ENCODE measurements at places on chromosomes 4 and X.

DNA sequence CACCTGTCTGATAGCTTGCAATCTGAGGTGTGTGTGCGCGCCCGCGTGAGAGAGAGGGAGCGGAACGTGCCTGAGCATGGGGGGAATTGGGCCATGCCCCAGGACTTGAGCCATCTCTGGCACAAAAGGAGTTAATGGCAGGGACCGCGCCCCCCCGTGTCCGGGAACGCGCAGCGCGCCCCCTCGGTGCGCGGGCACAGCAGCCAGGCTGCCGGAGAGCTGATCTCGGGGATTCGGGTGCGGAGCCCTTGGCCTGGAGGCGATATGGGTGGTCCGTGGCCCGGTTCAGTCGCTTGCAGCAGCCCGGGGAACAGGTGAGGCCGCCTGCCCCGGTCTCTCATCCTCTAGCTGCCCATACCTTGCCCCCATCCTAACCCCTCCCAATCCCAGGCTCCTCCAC lies at the start of gene NLGN3:
Gene NLGN3, plus strand, starts transcription at position 191 of the 400 bp plus-strand sequence. CDS start 2,909 bp downstream, outside the sequence.
- peak within 1 kb of the TSS; percentile 18 for H3K4me3 ChIP-seq
- H3K4me1 ChIP-seq: peaks cover 10% of the 10 kb centered on the region
- no peak within 1 kb of the TSS for H3K27ac ChIP-seq
- H3K27me3 ChIP-seq: no peaks in the 10 kb centered on the region
- no peaks in the 10 kb centered on the region for H3K36me3 ChIP-seq

DNA sequence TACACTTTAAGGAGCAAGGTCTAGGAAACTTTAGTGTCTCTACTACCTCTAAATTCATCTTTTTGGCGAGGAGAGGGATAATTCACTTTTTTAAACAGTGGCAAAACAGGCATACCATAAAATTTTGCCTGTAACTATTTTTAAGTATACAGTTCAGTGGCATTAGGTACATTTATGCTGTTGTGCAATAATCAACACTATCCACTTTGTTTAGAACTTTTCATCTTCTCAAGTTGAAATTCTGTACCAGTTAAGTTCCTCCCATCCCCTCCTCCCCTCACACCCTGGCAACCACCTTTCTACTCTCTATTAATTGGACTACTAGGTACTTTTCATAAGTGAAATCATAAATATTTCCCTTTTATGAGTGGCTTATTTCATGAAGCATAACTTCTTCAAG lies 31.4 kb downstream of the NUP54 start:
- peaks cover 47% of the 10 kb centered on the region for H3K36me3 ChIP-seq
- no peaks in the 10 kb centered on the region for H3K4me1 ChIP-seq
- no peak overlapping the region for H3K4me3 ChIP-seq

DNA sequence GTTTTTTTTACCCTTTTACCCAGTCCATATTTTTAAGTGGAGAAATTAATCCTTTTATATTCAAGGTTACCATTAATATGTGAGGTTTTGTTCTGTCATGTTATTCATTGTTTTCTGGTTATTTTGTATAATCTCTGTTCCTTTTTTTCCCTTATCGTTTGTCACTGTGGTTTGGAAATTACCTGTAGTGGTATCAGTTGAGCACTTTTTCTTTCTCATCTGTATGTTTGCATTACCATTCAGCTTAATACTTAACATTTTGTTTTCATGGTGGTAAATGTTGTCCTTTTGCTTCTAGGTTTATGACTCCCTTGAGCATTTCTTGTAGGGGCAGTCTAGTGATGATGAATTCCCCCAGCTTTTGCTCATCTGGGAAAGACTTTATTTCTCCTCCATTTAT lies 6.6 kb downstream of the ETDC start:
- H3K27ac ChIP-seq: no peak overlapping the region
- no peak overlapping the region for H3K4me3 ChIP-seq
- H3K4me1 ChIP-seq: no peaks in the 10 kb centered on the region
- DNase-seq: no peak
- no peaks in the 10 kb centered on the region for H3K36me3 ChIP-seq
- no peaks in the 10 kb centered on the region for H3K27me3 ChIP-seq

GRCh38 chr4:88177983-88178625 lies 19.7 kb upstream of the ABCG2 start:
- H3K4me3 ChIP-seq: no peak overlapping the region
- no peak overlapping the region for H3K27ac ChIP-seq
- peak; percentile 76 for DNase-seq
- H3K27me3 ChIP-seq: no peaks in the 10 kb centered on the region

- no peaks in the 10 kb centered on the region for H3K4me1 ChIP-seq
- DNase-seq: no peak
- peaks cover 8% of the 10 kb centered on the region for H3K36me3 ChIP-seq
Measured at GRCh38 chr4:123093236-123093635, 170.8 kb upstream of the NUDT6 start.

Data from cardiac muscle cell (in vitro differentiated cells and primary cell).